ENCODE measurements at places on chromosomes 13 and 19.

- no peak for DNase-seq
Observed at GRCh38 chr13:59747529-59747928, 416.2 kb downstream of the DIAPH3 start.

- DNase-seq, result peak; percentile 88
Observed at GRCh38 chr19:49690656-49691242, at the start of gene CPT1C. Gene CPT1C (plus strand): TSS chr19:49691116. CDS start chr19:49692253, 1,137 bp downstream.

DNA sequence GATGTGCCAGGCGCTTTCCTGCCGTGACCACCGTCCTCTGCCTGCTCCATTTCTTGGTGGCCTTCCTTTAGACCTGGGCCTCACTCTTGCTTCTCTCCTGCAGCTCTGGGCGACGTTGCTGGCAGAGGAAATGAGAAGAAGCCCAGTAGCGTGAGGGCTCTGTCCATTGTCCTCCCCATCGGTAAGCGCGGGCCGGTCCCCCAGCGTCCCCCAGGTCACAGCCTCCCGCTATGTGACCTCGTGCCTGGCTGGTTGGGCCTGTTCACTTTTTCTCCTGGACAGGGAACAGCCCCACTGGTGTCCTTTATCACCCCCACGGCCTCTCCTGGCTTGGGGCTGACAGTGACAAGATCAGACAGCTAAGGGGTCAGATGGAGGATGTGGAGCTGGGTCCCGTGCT, 27.7 kb downstream of the SPC24 start:
- no peak for DNase-seq

GRCh38 chr19:920051-920864, 3.1 kb downstream of the KISS1R start:
- DNase-seq, result no peak

DNA sequence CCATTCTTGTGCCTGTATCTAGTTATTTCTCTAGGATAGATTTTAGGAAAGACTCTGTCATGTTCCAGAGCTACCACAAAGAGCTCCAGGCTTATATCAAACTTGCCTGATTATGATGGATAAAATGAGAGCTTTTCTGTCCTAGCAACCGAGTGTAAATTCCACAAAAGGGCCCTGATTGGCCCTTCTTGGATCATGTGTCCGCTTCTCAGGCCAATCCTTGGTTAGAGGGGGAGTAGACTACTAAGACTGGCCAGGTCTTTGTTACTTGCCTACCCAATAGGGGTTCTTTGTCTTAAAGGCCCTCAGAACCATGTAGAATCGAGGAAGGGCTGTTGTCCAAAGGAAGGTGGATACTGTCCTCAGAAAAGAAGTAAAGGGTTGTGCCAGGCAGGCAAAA, 2.4 kb downstream of the DHX34 start:
- DNase-seq, result no peak

GRCh38 chr13:33727297-33728083, 90.5 kb upstream of the RFC3 start:
- no peak for DNase-seq

DNA sequence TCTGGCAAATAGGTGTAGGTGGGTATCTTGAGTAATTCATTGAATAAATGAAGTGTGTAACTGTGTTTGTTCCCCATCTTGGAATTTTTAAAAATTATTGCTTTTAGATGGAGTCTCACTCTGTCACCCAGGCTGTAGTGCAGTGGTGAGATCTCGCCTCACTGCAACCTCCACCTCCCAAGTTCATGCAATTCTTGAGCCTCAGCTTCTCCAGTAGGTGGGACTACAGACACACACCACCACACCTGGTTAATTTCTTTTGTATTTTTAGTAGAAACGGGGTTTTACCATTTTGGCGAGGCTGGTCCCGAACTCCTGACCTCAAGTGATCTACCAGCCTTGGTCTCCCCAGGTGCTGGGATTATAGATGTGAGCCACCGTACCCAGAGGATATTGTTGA, 7.9 kb upstream of the CYP2A6 start:
- DNase-seq, result no peak

DNA sequence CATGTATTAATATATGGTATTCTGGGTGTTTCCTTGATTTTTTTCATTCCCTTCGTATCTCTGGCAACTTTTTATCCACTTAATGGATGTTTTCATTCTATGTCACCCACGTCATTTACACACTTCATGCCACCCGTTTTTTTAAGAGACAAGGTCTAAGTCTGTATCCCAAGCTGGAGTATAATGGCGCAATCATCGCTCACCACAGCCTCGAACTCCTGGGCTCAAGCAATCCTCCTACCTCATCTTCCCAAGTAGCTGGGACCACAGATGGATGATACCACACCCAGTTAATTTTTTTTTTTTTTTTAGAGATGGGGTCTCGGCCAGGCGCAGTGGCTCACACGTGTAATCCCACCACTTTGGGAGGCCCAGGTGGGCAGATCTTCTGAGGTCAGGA, 3.4 kb upstream of the VASP start:
- DNase-seq, result no peak

- no peak for DNase-seq
Observed at GRCh38 chr19:30084390-30084819, 142.4 kb downstream of the URI1 start.

DNA sequence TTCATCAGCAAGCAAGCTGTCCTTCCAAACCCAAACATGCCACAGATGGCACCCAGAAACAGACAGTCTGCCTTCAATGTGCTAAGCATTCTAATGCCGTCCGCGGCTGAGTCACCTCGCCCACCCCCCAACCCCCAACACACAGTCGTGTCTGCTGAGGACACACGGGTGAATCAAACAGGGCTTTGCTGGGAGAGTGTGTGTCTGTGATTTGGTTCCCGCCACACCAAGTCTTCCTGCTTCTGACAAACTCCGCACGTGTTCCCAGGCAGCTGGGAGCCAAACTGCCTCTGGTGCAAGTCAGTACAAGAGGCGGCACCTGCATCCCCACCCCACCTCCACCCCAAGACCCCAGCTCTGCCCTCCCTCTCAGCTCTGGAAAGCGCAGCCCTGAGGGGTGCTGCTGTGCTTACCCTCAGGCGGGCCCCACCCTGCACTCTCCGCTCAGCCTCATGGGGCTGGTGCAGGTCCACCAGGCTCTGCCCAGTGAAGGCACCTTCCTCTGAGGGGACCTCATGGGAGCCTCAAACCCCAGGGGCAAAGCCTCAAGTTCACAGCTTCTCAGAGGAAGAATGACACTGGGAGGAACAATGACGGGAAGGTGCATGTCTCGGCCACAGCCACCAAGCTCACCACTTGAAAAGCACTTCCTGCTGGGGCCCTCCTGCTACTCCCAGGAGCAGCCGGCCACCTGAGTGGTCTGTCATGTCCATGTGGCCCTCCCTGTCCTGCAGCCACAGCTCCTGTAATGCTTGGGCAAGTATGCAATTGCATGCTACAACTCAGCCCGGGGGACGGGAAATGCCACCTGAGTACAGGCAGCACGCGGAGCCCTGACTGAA, 15.0 kb upstream of the SLC35E1 start:
- DNase-seq, result no peak

DNA sequence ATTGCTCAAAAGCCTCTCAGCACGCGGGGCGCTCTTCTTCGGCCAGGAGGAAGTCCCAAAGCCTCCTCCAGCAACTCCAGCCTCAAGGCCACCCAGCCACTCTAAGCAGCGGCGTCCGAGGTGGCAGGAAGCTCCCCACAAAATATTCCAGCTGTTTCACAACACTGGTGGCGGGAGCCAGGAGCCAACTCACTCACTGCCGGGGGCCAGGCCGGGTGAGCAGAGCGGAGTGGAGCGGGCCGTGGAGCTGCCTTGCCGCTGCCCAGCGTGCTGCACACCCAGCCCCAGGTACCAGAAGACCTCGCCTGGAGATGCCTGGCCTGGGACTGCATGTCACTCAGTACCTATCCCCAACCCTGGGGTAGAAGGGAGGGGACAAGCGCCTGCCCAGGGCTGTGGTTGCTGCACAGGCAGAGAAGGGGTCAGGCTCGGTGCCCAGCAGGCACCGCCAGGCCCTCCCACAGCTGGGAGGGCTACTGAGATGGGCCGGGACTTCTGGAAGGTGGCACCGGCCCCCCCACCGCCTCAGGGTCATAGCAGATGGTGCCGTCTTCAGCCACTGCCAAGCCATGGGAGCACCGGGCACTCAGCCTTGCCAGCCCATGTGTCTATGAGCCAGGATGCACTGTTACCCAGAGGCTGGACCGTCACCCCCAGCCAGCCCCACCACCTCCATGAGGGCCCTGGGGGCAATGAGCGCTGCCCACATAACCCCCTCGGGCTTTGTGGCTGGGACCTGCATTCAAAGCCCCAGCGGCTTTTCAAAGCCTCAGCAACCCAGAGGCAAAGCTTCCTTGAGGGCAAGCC, 59.2 kb downstream of the MLLT1 start:
- DNase-seq, result no peak

DNA sequence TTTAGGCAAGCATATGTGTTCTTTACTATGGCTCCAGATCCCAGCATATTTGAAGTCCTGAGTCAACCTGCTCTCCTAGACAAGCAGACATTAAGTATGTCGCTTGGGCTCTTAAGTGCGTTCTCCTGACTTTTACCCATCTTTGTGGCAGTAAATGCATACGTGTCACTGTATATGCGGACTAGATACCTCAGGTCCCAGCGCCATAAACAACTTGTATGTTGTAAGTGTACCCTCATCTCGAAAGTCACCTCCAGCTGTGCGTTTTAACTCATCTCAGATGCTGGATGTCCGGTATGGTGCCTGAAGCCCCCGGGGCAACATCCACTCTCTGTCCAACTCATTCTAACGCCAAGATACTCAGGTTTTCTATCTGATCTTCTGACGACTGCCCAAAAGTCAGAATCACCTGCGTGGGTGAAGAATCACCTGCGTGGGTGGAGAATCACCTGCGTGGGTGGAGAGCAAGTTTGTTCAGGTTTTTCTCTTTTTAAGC, 1.7 kb downstream of the PTOV1 start:
- DNase-seq, result no peak

DNA sequence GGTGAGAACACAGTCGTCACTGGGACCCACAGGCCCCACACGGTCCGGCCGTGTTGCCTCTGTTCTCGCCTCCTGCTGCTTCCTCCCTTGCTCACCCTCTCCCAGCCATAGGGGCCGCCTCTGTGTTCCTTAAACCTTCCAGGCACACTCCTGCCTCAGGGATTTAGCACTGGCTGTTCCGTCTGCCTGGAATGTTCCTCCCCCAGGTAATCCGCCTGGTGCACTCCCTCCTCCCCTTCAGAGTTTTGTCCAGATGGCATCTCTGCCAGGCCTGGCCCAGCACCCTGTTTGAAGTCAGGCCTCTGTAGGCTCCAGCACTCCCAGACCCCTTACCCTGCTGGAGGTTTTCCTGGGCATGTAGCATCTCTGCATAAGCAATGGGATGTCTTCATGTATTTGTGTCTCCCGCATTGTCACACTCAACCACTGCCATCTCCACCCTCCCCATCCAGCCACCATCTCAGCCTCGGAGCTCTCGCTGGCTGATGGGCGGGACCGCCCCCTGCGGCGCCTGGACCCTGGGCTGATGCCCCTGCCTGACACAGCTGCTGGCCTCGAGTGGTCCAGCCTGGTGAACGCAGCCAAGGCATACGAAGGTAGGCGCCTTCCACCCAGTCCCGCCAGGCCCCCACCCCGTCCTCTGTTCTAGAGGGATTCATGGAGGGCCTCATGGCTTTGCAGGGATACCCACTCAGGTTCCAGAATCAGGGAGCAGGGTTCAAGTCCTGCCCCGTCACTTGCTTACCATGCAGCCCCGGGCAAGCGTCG, 25.9 kb downstream of the DPF1 start:
- DNase-seq, result no peak

DNA sequence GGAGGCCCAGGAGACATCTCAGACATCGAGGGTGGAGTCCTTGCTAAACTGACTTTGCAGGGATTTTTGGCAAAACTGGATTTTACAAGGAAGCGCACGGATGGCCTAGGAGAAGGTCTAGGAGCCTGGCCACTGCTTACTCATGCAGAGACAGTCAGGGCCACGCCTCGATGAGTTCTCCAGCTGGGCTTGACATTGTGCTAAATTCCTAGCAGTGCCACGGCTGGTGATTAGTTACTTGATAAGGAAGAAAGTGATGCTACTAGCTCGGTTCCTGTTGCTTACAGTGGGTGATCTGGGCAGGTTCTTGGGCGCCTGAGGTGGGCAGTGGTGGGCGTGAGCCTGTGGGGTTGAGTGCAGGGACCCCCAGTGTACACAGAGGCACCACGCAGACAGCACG, 143.4 kb downstream of the SOX1 start:
- DNase-seq, result no peak

DNA sequence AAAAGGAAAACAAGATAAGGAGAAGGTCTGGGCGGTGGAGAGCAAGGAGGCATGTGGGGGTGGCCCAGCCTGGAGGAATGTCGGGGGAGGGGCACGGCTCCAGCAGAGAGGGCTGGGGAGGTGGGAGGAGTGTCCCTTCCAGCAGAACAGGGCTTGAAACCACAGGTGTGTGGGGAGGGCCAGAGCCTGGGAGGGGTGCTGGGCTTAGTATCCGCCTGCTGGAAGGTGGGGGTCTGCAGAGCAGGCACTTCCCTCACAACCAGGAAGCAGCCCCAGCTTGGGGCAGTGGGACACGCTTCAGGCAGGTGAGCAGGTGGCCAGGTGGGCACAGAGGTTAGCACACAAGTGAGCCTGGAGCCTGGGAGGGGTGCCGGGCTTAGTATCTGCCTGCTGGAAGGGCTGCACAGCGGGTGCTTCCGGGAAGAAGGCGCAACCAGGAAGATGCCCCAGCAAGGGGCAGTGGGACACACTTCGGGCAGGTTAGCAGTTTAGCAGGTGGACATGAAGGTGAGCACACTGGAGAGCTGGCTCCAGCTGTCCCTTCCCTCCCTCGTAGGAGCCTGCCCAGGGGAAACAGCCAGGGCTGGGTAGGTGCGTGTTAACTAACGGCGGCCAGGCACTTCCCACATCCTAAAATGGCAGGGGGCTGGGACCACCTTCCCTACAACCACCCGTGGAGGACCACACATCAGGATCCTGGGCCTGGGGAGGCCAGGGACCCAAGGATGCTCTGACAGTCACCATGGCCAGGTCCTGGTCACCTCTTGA, 3.0 kb downstream of the GAS6 start:
- DNase-seq, result peak; percentile 16

- DNase-seq, result peak; percentile 81
Observed at GRCh38 chr13:30870049-30870884, 35.8 kb upstream of the MEDAG start.

DNA sequence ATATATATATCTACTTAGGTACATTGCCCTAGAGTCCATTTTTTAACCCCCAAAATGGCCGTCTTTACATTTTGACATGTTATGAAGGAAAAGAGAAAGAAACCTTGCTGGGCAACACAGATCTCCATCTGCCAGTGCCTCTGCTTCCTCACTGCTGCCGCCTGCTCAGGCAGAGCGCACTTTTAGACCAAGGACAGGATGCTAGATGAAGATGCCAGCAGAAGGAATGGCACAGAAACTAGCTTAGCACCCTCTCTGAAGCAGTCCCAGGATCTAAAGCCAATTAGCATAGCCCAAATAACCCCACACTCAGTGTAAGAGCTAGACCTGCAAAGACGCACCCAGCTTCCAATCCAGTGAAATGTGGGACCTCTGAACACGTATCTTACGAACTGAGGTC, 111.9 kb downstream of the RXFP2 start:
- no peak for DNase-seq

- no peak for DNase-seq
Observed at GRCh38 chr19:7213628-7214323, 80.4 kb downstream of the INSR start.

DNA sequence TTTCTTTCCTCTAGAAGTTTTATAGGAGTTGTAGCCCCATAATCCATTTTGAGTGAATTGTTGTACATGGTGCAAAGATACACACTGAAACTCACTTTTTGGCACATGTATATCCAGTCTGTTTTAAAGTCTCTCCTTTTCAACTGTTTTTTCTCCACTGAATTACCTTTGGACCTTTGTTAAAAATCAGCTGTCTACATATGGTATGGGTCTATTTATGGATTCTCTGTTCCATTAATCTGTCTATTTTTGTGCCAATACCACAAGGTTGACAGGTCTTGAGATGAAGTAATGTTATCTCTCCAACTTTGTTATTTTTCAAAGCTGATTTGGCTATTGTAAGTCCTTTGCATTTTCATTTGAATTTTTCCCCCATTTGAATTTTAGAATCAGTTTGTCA, 4.7 kb downstream of the HNRNPA1L2 start:
- no peak for DNase-seq

Data from left hindlimb (tissue), 1 donor.